ENCODE measurements at places on chromosomes 12 and 14. TPM values are rescaled to one million over a fixed set of nuclear protein-coding genes. Genes with fewer than 3 reads are reported as not detected.

DNA sequence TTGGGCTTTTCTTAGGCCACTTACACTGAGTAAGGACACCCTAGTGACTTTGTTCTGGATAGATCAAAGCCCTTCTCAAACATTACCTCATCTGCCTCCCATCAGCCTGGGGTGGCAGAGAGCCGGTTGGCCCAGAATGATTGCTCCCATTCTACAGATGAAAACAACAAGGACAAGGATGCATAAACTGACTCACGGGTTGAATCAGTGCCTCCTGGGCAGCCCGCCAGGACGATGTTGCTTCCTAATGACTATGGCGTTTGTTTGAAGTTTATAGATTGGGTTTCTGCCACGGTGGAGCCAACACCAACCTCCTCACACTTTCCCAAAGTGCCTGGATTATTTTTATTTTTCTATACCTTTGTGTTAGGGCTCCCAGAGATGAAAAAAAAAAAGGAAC is 3.6 kb upstream of the VRK1 start:
- DNase-seq, result no peak

DNA sequence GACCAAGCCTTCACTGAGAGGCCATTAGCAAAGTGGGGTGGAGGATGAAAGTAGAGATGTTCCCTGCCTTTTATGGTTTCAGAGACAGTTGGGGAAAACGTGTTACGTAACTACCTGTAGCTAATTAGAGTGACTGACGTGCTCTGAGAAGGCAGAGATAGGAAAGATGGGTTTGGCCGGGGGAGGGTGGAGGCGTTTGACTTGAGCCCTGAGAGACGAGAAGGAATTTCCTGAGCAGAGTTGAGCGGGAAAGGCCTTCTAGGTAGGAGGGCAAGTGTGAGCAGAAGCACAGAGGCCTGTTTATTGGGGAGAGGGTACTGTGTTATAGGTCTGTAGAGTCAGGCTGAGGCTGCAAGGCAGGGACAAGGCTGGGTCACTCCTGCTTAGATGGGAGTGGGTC is 8.6 kb downstream of the TUNAR start:
- DNase-seq, result no peak

- DNase-seq, result no peak
Observed at GRCh38 chr12:112023759-112024396, 10.7 kb downstream of the ERP29 start.

GRCh38 chr12:71665090-71665463 is 976 bp downstream of the THAP2 start:
- DNase-seq, result no peak

Gene RAPGEF3
- total RNA-seq, result 8.7 TPM

Measured in psoas muscle (tissue), 8 donors.